Effector memory CD4-positive, alpha-beta T cell (primary cell): ENCODE measurements at places on chromosomes 3 and 15.
A peak's percentile ranks its signal among the peaks of the same experiment; 100 is the strongest.

- DNase-seq = no peak
Measured at GRCh38 chr15:56772868-56773639, 39.7 kb upstream of the ZNF280D start.

- no peak for DNase-seq
Measured at GRCh38 chr3:43248185-43248583, 38.2 kb upstream of the SNRK start.

GRCh38 chr3:122502139-122502538 is 12.6 kb downstream of the KPNA1 start:
- no peak for DNase-seq

DNA sequence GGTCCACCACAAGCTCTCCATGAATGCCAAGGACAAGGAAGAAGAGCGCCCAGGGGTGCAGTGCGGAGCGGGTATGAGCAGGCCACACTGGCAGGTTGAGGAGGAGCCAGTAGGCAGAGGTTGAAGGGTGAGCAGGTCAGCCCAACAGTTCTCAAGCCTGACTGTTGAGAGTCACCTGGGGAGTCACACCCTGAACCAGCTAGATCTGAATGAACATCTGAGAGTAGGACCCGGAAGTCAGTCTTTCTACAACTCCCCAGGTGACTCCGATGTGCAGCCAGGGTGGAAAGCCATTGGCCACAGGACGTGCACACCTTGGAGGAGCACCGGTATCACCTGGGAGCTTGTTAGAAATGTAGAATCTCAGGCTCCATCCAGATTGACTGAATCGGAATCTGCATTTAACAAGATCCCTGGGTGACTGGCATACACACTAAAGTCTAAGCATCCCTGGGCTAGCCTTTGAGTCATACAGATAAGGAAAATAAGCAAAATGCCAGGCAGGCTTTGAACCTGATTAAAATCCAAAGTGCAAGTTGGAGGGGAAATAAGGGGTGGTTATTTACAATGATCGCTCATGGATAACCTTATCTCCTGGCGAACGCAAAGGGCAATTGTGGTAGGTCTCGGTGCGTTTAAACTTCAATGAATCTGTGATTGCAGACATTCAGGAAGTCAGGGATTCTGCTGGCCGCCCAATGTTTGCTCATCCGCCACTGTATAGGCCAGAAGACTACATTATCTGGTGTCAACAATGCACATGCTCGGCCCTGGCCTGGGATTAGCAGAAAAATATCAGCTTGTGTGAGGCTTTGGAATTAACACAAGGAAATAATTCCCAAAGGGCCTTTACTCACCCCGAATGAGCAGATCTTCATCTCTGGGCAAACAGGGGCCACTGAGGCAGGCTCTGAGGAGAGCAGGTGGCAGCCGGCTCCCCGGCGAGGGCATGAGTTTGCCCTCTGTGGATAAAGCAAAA is 11.7 kb upstream of the LYZL4 start:
- DNase-seq = no peak

GRCh38 chr3:14423963-14424362 is 21.6 kb downstream of the SLC6A6 start:
- no peak for DNase-seq

DNA sequence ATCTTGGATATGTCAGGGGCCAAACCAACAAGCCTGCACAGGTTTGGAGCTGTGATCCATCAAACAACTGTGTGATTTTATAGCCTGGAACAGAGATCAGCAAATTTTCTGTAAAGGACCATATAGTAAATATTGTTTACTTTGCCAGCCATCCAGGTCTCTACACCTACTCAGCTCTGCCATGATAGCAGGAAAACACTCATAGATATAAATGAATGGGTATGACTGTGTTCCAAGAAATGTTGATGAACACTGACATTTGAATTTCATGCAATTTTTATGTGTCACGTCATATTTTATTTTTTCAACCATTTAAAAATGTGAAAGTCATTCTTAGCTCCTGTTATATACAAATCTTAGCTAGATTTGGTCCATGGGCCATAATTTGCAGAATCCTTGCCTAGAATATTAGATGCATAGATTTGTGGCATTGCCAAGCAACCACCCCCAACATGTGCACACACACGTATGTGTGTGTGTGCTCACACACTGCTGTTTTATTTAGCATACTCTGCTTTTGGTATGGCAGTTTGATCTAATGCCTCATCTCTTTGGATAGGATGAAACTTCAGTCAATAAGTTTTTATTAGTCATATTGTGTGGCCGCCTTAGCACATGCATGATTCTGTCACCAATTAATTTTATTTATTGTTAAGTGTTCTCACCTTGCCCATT is 6.4 kb downstream of the ATXN7 start:
- DNase-seq = no peak

DNA sequence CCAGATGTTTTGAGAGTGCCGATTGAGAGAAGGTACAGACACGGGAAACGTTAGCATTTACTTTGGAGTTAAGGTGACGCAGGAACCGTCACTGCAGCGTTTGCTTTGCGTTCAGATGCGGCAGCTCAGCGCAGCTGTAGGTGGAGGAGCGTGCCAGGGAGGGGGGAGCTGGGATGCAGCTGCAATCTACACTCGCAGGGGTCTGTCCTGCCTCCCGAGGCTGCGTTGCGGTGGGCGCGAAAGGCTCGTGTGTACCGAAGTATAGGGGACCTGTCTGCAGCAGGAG is 425 bp upstream of the FYTTD1 start:
- peak; percentile 61 for DNase-seq

DNA sequence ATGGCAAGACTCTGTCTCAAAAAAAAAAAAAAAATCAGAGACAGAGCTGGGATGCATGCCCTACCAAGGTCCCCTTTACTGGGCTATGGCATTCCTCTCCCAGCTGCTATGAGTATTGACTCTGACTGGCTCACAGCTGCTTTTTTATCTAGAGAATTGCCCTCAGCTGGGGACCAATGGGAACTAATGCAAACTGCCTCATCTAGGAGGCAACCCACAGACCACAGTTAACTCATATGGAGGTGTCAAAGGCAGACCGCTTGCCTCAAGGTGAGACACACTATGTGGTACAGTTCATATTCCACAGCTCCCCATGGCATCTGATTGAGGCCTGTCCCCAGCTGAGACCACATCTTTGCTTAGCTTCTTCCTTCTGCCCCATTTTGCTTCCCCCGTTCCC is 183.5 kb upstream of the EOMES start:
- DNase-seq = peak; percentile 24

GRCh38 chr15:79184465-79184892 is 93.9 kb upstream of the RASGRF1 start:
- peak; percentile 8 for DNase-seq

DNA sequence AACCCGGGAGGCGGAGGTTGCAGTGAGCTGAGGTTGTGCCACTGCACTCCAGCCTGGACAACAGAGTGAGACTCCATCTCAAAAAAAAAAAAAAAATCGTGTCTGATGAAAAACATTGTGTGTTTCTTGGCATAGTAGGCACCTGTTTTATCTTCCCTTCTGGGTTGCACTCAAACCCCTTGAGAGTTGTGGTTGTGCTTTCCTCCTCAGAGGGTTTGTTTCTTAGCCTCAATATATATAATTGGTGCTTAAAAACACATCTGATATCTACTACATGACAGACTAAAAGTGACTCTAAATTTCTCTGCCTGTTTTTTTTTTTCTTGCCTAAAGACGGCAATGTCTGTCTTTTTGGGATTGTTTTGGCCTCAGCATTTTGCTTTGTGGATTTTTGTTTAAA is 7.6 kb downstream of the NR1D2 start:
- no peak for DNase-seq
